ENCODE measurements at places on chromosomes 16 and 17.

GRCh38 chr16:73076324-73076810, 28.4 kb upstream of the ZFHX3 start:
- DNase-seq = no peak

DNA sequence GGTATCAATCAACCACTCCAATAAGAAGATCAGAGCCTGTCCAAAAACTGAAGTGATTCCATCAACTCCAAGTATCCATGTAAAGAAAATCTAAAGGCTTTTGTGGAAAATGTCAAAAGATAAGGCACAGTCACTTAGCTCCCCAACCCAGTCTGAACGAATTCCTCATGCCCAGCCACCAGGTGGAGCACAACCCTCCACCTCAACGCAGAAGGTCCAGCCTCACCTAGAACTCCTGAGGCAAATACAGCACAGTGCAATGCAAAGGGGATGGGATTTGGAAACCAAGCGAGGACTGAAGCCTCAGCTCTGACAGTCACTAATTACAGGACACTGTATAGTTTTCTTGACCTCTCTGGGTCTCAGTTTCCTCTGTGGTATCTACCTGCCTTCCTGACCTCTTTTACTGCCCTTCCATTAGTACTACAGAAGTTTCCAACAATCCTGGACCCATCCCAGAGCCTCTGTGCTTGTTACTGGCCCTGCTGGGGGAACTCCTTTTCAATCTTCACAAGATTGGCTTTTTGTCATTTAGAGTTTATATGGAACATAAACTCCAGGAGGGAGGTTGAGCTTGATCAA, 2.0 kb downstream of the NCBP3 start:
- DNase-seq = no peak

GRCh38 chr17:48023400-48024148, 14.0 kb downstream of the COPZ2 start:
- no peak for DNase-seq

DNA sequence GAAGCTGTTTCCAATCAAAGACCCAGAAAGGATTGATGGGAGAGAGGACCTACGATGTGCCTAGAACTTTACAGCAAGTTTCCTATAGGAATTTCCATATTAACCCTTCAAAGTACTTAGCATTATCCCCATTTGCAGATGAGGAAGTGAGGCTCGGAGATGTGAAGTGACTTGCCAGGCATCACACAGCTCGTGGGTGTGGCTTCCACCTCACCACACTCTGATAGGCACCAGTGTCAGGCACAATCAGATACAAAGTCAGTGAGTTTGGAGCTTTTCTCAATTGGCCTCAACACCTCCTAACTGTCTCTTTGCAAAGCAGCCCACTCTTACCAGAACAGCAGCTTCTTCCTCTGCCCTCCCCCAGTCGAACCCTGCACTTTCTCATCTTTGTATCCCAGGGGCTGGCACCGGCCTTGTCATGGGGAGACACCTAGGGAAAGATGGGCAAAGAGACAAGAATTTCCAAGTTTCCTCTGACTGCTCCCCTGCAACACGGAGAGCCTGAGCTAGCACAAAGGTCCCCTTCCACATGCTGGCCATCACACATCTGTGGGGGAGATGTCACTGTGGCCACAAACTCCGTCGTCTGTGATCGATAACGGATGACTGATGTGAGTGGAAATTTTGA, 37.4 kb upstream of the CCL1 start:
- DNase-seq = no peak

DNA sequence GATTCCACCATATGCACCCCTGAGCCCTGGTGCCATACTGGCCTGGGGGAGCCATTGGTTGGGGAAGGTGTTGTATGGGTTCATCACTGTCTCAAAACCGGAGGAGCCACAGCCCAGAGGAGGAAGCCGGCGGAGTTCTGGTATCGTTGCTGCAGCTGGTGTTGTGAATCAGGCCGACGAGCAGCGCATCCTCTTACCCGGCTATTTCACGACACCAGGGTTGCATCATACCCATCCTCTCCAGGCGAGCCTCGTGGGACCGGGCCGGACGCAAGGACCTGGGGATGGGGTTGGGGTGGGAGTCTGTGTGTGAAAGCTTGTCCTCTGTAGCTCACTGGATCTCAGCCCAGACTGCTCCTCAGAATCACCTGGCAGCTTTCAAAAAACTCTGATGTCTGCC, 6.6 kb upstream of the SLC12A3 start:
- DNase-seq = no peak

DNA sequence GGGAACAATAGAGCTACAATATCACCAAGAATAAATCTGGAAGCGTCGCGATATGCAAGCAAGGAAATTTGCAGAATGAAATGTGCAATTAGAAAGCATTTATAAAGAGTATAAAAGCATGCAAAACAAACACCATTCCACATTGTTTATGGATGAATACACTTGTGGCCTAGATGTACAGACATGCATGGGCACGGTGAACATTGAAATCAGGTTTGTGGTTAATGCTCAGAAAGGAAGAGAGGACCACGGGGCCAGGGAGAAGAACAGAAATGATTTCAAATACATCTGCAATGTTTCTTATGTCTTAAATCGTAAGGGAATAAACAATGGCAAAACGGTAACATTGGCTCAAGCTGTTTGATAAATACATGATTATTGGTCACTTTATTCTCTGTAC, 235.9 kb downstream of the FOXL1 start:
- DNase-seq = no peak

- no peak for DNase-seq
Measured at GRCh38 chr16:73317321-73317857, 269.5 kb upstream of the ZFHX3 start.

GRCh38 chr16:58269526-58269925, 25.3 kb downstream of the PRSS54 start:
- peak; percentile 66 for DNase-seq

DNA sequence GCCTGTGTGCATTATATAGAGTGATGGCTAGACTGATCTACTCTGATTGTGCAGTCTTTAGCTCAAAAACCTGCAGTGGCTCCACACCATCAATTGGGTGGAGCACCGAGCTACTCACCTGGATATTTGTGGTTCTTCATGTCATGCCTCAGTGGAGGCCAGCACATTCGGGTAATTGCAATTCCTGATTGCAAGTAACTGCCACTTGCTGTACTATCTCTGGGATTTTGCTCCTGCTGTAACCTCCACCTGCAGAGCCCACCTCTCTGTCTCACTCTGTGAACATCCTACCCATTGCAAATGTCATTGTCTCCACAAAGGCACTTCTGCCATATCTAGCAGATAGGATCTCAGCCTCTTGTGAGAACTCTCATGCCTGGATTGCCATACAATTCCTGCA, 1.7 kb upstream of the CCL1 start:
- no peak for DNase-seq

DNA sequence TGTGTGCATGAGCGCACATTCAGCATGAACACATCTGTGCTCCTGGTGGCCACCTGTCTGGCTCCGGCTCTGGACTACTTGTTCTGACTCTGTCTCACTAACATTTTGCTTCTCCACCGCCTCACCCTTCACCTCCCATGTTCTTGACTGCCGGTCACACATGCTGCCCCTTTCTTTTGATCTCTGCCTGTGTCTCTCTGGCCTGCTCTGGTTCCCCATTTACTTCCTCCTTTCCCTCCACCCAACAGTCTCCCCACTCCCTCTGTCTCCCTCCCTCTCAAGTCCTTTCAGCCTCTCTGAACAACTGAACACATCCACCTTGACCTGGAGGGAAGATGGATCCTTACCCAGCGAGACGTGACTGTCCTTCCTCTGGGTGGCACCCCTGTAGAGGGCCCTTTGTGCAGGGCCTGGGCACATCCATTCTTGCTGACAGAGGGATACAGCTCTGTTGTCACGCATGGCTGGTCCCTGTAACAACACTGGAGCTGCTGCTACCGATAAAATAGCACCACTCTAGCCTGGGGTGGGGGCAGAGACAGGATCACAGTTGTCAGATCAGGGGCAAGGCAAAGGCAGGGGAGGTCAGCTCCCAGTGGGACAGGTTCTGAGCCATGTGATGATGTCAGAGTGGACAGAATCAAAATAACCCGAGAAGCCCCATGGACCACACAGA, 11.0 kb downstream of the ZSCAN32 start:
- no peak for DNase-seq

DNA sequence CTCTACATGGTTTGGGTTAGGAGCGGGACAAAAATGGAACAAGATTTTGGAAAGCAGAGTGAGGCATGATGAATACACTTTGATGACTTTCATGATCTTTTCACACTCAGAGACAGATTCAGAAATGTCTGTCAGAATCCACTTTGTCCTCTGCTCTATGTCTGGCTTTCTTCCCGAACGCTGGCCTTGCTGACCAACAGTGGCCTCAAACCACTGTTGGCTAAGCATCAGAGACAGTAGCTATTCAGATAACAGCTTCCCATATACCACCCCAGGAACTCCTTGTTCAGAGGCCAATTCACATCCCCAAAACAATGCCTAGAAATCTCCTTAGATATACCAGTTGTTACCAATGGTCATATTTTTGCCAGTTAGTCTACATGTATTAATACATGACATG, 40.9 kb downstream of the FBXL20 start:
- DNase-seq = no peak

DNA sequence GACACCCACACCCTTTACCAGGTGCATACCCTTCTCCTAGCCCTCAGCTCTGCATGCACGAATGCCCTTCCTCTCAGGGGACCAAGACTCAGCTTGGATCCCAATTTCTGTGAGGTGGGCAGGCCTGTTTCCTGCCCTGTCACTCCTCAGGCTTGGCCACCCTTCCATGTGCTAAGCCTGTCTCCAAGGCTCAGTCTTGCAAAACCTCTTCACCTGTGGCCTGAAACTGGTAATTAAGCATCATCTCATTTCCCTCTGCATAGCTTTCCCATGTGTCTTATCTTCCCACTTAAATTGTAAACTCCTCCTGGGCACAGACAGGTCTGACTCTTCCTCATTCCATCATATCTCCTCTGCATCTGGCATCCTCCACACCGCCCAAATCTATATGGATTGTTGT, 31.0 kb upstream of the SMPD3 start:
- no peak for DNase-seq

GRCh38 chr17:12821376-12821940, 32.2 kb downstream of the ARHGAP44 start:
- no peak for DNase-seq

GRCh38 chr17:42422412-42422957, 571 bp downstream of the CAVIN1 start:
- DNase-seq = no peak

DNA sequence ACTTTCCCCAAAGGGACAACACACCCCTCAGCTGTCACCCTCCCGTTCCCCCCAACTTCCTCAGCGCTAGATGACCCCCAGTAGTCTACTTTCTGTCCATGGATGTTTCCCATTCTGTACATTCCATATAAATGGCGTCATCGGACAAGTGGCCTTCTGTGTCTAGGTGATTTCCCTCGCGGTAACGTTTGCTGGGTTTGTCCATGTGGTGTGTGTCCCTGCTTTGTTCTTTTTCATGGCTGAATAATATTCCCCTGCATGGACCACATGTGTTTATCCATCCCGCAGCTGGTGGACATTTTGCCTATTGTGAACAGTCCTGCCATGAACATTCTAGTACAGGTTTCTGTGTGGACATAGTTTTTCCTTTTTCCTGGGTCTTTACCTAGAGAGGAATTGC, 7.3 kb upstream of the TEDC2 start:
- DNase-seq = no peak

GRCh38 chr16:15974057-15974456, 24.6 kb downstream of the ABCC1 start:
- no peak for DNase-seq

- peak; percentile 46 for DNase-seq
Measured at GRCh38 chr17:49968405-49969133, 421 bp upstream of the DLX4 start.

- DNase-seq = no peak
Measured at GRCh38 chr16:46711106-46712058, 21.9 kb downstream of the ORC6 start.

GRCh38 chr16:53068423-53068833, 13.6 kb downstream of the CHD9 start:
- no peak for DNase-seq

GRCh38 chr17:2889256-2889655, 93.0 kb downstream of the RAP1GAP2 start:
- DNase-seq = no peak

GRCh38 chr17:16931318-16932060, 40.4 kb downstream of the TNFRSF13B start:
- DNase-seq = no peak

- DNase-seq = no peak
Measured at GRCh38 chr16:50197582-50197981, 44.5 kb downstream of the TENT4B start.

GRCh38 chr16:11824362-11824761, 27.0 kb downstream of the RSL1D1 start:
- no peak for DNase-seq

DNA sequence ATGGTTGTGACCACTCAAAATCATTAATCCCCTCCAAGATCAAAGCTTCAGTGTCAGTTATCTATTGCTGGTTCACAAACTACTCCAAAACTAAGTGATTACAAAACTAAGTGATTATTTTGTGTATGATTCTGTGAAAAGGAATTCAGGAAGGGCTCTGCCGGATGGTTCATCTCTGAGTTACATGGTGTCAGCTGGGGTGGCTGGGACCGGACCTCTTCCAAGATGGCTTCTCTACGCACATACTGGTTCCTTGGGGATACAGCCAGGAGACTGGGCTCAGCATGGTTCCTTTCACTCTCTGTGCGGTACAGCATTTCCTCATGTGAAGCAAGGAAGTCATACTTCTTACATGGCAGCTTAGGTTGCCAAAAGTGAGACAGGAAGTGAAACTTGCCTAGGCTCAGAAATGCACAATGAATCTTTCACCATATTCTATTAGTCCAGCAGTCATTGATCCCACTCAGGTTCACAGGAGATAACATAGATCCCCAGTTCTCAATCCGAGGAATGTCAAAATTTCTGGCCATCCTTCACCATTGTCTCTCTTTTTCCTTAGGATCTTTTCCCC, 97.9 kb upstream of the IRX6 start:
- DNase-seq = peak; percentile 0

DNA sequence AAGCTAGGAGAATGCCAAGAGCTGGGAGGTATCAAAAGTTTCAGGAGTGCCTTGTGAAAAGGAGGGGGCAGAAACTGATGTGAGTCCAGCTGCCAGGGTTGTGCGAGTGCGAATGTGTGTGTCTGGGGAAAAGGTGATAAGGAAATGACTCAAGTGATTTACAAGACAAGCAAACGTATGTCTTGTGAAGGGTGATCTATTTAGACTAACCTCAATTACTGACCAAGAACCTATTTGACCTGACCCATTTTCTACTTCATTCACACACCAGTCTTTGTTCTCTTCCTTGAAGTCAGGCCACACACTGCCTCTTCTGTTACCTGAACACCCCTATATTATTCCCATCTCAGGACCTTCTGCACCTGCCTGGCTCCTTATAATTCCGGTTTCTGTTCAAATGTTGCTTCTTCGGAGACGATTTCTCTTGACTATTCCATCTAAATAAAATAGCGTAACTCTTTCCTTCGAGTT, 1.0 kb downstream of the GDE1 start:
- DNase-seq = peak; percentile 60
